ENCODE measurements at places on chromosomes 13 and 19. TPM values are rescaled to one million over a fixed set of nuclear protein-coding genes. Genes with fewer than 3 reads are reported as not detected.

GRCh38 chr13:45149964-45150363, 29.7 kb downstream of the GTF2F2 start:
- no peak for DNase-seq
- peaks cover 18% of the 10 kb centered on the region for H3K36me3 ChIP-seq
- H3K27ac ChIP-seq: no peak overlapping the region
- H3K27me3 ChIP-seq: no peaks in the 10 kb centered on the region
- no peaks in the 10 kb centered on the region for H3K4me1 ChIP-seq

- H3K36me3 ChIP-seq: peaks cover 13% of the 10 kb centered on the region
- H3K4me3 ChIP-seq: no peak overlapping the region
- no peak for DNase-seq
- no peak overlapping the region for H3K27ac ChIP-seq
- H3K4me1 ChIP-seq: no peaks in the 10 kb centered on the region
These were observed 138.7 kb downstream of the KDM4B start for GRCh38 chr19:5107432-5108122.

DNA sequence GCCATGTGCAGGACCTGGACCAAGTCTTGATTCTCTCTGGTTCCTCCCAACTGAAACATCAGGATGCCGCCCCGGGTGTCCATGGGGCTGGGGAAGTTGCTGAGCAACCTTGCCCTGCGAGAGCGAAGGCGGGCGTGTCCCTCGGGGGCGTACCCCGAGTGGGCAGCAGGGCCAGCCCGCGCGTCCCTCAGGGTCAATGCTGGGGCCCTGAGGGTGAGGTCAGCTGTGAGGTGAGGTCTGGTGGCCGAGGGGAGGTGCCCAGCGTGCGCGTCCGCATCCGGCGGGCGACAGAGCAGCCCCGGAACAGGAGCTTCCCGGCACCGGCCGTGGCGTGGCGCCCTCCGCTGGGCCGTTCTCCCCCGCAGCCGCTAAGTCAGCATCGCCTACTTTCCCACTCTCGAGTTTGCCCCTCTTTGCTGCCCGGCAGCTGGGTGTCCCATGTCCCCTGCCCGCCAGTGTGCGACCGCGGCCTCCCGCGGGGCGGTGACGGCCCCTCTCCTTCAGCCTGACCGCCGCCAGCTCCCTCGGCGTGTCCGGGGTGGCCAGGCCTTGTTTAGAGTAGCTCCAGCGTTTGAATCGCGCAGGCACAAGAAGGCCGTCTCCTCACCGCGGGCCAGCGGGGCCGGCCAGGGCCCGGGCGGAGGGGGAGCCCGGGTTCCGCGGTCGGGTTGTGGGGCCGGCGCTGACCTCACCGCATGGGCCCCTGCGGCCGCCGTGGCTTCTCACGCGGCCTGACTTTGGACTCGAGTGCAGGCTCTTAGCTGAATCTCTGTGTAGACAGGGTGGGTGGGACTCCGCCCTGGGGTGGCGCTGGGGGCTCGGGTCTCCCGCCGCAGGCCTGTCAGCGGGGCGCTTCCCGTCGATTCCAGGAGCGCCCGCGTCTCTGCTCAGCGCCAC, 33.0 kb downstream of the GJA3 start:
- peak overlapping the region; percentile 61 for H3K4me3 ChIP-seq
- peaks cover 6% of the 10 kb centered on the region for H3K27me3 ChIP-seq
- no peaks in the 10 kb centered on the region for H3K36me3 ChIP-seq
- DNase-seq: peak; percentile 67
- no peaks in the 10 kb centered on the region for H3K4me1 ChIP-seq
- no peak overlapping the region for H3K27ac ChIP-seq

DNA sequence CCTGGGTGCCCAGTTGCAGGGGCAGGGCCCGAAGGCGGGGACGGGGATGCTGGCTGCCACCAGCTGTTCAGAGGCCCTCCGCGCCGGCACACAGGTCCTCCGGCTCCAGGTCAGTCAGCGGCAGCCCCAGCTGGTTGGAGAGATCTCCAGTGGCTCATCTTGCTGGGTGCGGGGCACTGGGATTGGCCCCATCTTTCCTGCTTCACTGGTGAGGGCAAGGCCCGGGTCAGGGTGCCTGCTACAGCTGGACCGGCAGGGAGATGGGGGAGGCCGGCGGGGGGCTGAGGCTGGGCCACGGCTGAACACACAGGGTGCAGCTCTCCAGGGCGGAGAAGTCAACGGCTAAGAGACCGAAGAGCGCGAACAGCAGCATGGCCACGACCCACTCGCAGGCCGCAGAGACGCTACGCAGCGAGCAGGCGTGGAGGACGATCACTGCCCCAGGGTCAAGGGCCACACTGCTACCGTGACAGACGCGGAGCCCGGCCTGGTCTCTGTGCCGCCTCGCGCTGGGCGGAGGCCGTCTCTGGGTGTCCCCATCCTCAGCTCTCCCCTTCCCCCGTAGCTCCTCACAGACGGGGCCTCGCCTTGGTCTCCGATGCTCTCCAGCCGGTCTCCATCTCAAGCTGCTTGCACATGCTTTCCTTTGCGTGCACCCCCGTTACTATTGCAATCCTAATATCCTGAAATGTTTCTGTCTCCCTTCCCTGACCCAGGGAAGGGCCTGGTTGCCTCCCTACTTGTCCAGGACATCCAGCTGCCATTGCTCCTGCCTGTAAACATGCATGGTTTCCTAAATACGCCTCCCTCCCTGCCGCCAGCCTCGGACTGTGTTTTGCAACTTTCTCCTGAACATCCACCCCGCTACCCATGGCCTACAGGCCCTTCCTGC, 12.3 kb downstream of the TMEM150B start:
- H3K27me3 ChIP-seq: no peaks in the 10 kb centered on the region
- no peak overlapping the region for H3K27ac ChIP-seq
- no peaks in the 10 kb centered on the region for H3K4me1 ChIP-seq
- H3K4me3 ChIP-seq: no peak overlapping the region

- H3K4me3 ChIP-seq: no peak overlapping the region
- no peaks in the 10 kb centered on the region for H3K36me3 ChIP-seq
- no peak overlapping the region for H3K27ac ChIP-seq
- H3K27me3 ChIP-seq: no peaks in the 10 kb centered on the region
- H3K4me1 ChIP-seq: no peaks in the 10 kb centered on the region
These were observed 606.8 kb downstream of the DACH1 start for GRCh38 chr13:71260246-71260645.

- no peak for DNase-seq
- no peaks in the 10 kb centered on the region for H3K4me1 ChIP-seq
- H3K27ac ChIP-seq: no peak overlapping the region
- no peaks in the 10 kb centered on the region for H3K27me3 ChIP-seq
These were observed 106.2 kb downstream of the PTPRS start for GRCh38 chr19:5234412-5234811.

DNA sequence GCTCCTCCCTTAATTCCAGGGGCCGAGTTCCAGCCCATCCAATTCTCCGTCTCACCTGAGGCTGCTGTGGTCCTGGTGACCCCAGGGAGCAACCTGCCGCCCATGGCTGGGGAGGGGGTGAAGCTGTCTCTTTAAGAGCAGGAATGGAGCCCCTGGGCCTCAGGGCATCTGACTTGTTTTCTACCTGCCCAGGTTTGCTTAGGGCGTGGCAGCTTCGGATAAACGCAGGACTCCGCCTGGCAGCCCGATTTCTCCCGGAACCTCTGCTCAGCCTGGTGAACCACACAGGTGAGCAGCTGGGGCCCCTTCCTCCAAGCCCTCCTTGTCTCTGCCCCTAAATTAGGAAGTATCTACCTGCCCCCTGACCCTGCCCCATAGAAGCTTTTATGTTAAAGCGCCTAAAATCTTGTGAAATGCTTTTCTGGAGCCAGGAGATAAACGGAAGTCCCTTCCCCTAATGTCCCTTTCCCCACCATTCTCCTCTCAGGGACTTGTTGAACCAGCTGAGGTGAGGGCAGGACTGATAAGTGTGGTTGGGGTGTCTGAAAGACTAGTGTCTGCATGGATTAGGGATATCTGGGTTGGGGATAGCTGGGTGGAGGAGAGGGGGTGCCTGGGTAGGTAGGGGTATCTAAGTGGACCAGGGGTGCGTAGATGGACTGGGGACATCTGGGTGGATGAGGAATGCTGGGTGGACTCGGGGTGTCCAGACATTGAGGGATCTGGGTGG, 614 bp downstream of the FXYD3 start:
- H3K4me1 ChIP-seq: no peaks in the 10 kb centered on the region
- H3K4me3 ChIP-seq: no peak overlapping the region
- no peak overlapping the region for H3K27ac ChIP-seq
- no peaks in the 10 kb centered on the region for H3K27me3 ChIP-seq
- DNase-seq: no peak
- H3K36me3 ChIP-seq: no peaks in the 10 kb centered on the region

DNA sequence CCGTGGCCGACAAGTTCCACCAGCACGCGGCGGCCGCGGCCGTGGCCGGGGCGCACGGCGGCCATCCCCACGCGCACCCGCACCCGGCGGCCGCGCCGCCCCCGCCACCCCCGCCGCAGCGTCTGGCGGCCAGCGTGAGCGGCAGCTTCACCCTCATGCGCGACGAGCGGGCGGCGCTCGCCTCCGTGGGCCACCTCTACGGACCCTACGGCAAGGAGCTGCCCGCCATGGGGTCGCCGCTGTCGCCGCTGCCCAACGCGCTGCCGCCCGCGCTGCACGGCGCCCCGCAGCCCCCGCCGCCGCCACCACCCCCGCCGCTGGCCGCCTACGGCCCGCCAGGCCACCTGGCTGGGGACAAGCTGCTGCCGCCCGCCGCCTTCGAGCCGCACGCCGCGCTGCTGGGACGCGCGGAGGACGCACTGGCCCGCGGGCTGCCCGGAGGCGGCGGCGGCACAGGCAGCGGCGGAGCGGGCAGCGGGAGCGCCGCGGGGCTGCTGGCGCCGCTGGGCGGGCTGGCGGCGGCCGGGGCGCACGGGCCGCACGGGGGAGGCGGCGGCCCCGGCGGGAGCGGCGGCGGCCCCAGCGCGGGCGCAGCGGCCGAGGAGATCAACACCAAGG, 821 bp downstream of the ONECUT3 start:
- H3K4me1 ChIP-seq: no peaks in the 10 kb centered on the region
- no peaks in the 10 kb centered on the region for H3K36me3 ChIP-seq
- DNase-seq: no peak
- H3K27ac ChIP-seq: no peak overlapping the region
- H3K27me3 ChIP-seq: peaks cover 90% of the 10 kb centered on the region
- H3K4me3 ChIP-seq: no peak overlapping the region

DNA sequence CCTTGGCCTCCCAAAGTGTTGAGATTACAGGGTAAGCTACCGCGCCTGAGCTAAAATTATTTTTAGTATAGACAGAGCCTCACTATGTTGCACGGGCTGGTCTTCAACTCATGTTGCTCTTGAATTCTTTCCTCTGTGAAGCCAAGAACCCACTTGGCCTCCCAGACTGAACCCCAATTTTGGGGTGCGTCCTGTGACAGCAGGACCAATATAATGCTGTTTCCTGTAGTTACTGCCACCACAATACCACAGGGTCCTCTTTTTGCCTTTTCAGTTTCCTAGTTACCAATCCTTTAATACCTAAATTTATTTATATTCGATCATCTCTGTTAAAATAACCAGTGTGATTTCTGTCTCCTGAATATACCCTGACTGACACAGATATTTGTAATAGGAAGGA, 32.9 kb downstream of the TSKS start:
- DNase-seq: no peak
- H3K4me1 ChIP-seq: no peaks in the 10 kb centered on the region
- no peak overlapping the region for H3K4me3 ChIP-seq

GRCh38 chr13:25775275-25775674, 276.5 kb downstream of the SHISA2 start:
- no peak for DNase-seq
- peaks cover 5% of the 10 kb centered on the region for H3K4me1 ChIP-seq
- no peak overlapping the region for H3K4me3 ChIP-seq
- no peak overlapping the region for H3K27ac ChIP-seq
- no peaks in the 10 kb centered on the region for H3K36me3 ChIP-seq
- H3K27me3 ChIP-seq: no peaks in the 10 kb centered on the region

GRCh38 chr13:85386424-85386823, 412.8 kb downstream of the SLITRK6 start:
- H3K36me3 ChIP-seq: 0 out of 2 replicates have a peak, but pooled peaks cover 5% of the 10 kb centered on the region
- H3K27me3 ChIP-seq: no peaks in the 10 kb centered on the region
- no peak for DNase-seq
- no peaks in the 10 kb centered on the region for H3K4me1 ChIP-seq

- H3K27ac ChIP-seq: no peak overlapping the region
- H3K4me1 ChIP-seq: no peaks in the 10 kb centered on the region
- no peak overlapping the region for H3K4me3 ChIP-seq
- H3K27me3 ChIP-seq: no peaks in the 10 kb centered on the region
- DNase-seq: no peak
These were observed 13.6 kb upstream of the STRN4 start for GRCh38 chr19:46759817-46760333.

- no peaks in the 10 kb centered on the region for H3K4me1 ChIP-seq
- peak; percentile 84 for DNase-seq
- no peaks in the 10 kb centered on the region for H3K27me3 ChIP-seq
- H3K36me3 ChIP-seq: no peaks in the 10 kb centered on the region
These were observed 57.6 kb upstream of the ZNF507 start for GRCh38 chr19:32287811-32288227.

- no peak for DNase-seq
- no peak overlapping the region for H3K4me3 ChIP-seq
- no peak overlapping the region for H3K27ac ChIP-seq
- no peaks in the 10 kb centered on the region for H3K4me1 ChIP-seq
These were observed 73.3 kb downstream of the OLFM4 start for GRCh38 chr13:53101883-53102282.

GRCh38 chr19:44345959-44346358, 10.5 kb downstream of the ZNF112 start:
- peaks cover 8% of the 10 kb centered on the region for H3K36me3 ChIP-seq
- no peak for DNase-seq

DNA sequence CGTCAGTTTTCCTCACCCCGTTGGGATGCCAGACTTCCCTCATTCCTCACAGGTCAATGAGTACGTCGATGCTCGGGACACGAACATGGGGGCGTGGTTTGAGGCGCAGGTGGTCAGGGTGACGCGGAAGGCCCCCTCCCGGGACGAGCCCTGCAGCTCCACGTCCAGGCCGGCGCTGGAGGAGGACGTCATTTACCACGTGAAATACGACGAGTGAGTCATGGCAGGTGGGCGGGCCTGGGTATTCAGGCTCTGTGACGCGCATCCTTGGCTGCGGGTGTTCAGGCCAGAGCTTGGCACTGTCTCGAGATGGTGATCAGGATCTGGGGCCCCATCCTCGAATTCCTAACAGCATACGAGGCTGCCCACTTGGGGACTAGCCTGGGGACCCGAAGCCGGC, 21.4 kb downstream of the UHRF1 start:
- no peak overlapping the region for H3K4me3 ChIP-seq
- peaks cover 25% of the 10 kb centered on the region for H3K36me3 ChIP-seq
- no peak for DNase-seq
- no peak overlapping the region for H3K27ac ChIP-seq
- peaks cover 3% of the 10 kb centered on the region for H3K4me1 ChIP-seq
- no peaks in the 10 kb centered on the region for H3K27me3 ChIP-seq

- H3K27ac ChIP-seq: no peak overlapping the region
- H3K27me3 ChIP-seq: no peaks in the 10 kb centered on the region
- no peaks in the 10 kb centered on the region for H3K4me1 ChIP-seq
- H3K36me3 ChIP-seq: peaks cover 25% of the 10 kb centered on the region
These were observed 143.9 kb downstream of the COL4A1 start for GRCh38 chr13:110162866-110163658.

RNF225 gene
- total RNA-seq: 2.1 TPM

ATP8B3 gene
- total RNA-seq: 8.7 TPM

SBSN gene
- 0.15 TPM for total RNA-seq

IGFL2 gene
- total RNA-seq: not detected

DKKL1 gene
- total RNA-seq: 2.3 TPM

ALOX5AP gene
- total RNA-seq: not detected

PNMA8A gene
- 22.6 TPM for total RNA-seq

TINCR gene
- total RNA-seq: 0.18 TPM

Measured in H9 (cell line).